ENCODE measurements at places on chromosomes 16 and 17.

DNA sequence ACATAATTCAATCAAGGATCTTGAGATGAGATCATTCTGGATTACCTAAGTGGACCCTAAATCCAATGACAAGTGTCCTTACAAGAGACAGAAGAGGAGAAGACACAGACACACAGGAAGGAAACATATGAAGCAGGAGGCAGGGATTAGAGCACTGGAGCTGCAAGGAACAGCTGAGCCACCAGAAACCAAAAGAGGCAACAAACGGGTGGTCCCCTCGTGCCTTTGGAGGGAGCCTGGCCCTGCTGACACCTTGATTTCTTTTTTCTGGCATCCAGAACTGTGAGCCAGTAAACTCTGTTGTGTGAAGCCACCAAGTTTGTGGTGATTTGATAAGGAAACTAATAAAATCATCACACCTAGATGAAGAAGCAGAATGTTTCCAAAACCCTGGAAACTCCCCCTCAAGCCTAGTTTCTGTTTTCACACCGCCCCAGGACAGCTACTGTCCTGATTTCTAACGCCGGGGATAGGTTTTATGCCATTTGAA lies 115.2 kb downstream of the PITPNC1 start:
- DNase-seq: no peak

GRCh38 chr17:60631119-60631518 lies 31.1 kb downstream of the PPM1D start:
- no peak for DNase-seq

DNA sequence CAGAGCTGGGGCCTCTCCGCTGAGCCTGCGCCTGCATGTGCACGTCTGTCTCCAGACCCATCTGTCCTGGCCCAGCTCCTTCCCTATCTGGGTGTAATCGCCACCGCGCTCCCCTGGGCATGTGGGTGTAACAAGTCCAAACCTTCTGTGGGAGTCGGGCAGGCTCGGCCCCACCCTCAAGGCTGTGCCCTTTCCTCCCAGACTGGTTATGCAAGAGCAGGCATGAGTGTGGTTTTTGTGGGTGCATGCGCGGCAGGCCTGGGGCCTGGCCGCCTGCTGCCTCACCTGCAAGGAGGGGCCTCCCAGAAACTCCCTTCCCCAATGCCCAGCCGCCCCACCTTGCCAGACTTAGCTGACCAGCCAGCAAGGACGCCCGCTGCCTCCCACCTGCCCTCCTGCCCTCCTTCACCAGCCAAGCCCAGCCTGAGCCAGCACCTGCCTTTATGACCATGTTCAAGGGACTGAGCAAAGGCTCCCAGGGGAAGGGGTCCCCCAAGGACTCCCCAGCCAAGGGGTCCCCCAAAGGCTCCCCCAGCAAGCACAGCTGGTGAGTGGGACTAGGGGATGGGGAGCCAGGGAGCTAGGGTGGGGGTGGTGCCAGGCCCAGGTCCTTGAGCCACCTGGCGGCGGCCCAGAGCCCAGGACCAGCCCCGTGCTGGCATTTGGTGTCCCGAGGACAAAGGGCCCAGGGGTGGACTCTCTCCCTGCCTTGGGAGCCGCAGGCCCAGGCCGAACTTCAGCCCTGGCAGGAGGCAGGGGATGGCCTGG lies at the start of gene EVPLL:
EVPLL (plus strand) TSS at position 342 of the 768 bp plus-strand sequence. CDS start 3,160 bp downstream, outside the sequence.
- DNase-seq: peak; percentile 59

- no peak for DNase-seq
These were observed 29.8 kb downstream of the PITPNM3 start for GRCh38 chr17:6526362-6527152.

- no peak for DNase-seq
These were observed at the start of gene PPP1R27 for GRCh38 chr17:81834831-81835267. PPP1R27 (minus strand) TSS chr17:81835050; CDS start chr17:81834953, 97 bp downstream.

DNA sequence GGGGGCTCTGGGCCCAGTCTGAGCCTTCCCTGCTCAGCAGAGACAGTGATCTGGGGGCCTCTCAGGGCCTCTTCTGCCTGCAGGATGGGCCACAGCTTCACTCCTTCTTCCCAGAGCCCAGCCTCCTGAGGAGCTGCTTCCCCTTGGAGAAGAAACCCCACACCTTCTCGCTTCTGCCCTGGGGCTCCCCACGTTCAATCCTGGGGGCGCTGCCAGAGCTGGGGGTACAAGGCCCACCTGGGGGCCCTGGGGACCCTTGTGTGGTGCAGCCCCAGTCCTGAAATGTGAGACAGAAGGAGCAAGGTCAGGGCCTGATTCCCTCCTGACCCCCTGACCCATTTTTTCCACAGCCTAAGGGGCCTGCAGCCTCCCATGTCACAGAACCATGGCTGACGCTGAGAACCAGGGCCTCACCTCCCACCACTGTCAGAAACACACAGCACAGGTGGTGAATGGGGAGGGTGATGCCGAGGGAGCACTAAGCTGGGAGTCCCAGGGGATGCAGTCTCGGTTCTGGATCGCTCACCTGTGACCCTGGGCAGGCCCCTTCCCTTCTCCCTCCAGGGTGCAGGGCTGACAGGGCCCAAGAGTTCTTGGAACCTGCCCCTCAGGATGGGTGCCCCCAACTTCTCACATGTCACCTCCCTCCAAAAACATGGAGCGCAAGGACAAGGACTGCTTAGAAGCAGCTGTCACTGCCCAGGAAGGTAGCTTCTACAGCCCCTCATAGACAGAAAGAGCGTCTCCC lies 21.6 kb upstream of the MPO start:
- no peak for DNase-seq

Measured in right atrium auricular region (tissue), 2 donors.